T-helper 2 cell treated with Interferon-gamma antibody and Interleukin-4, amounts not matched to agents 5 μg/mL and 100 μg/mL, for 36 hours (primary cell): ENCODE measurements at places on chromosomes 2 and 18.

DNA sequence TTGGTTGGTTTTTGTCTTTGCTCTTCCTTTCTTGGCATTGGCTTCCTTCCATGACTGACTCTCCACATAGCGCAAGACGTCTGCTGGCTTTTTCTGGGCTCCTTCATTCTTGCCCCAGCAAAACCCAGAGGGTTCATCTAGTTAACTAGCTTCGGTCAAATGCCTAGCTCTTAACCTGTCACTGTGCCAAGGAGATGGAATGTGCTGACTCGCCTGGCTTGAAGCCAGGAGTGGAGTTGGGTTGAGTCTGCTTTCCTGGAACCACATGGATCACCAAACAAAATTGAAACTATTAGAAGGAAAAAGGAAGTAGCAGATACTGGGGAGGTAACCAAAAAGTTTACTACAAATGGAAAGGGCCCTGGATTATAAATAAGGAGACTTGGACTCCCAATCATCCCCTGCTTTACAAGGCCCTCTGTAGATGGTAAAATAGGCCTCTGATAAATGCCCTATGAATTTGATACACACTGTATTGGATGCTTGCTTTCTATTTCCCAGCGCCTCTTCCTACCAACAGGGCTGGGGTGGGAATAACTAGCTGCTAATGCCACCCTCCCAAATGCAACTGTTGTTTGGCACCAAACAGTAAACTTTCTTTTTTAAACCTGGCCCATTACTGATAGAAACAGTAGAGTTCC is 11.3 kb downstream of the MALT1 start:
- no peak for DNase-seq
- peaks cover 49% of the 10 kb centered on the region for H3K36me3 ChIP-seq
- no peak overlapping the region for H3K4me3 ChIP-seq
- peaks cover 32% of the 10 kb centered on the region for H3K4me1 ChIP-seq

DNA sequence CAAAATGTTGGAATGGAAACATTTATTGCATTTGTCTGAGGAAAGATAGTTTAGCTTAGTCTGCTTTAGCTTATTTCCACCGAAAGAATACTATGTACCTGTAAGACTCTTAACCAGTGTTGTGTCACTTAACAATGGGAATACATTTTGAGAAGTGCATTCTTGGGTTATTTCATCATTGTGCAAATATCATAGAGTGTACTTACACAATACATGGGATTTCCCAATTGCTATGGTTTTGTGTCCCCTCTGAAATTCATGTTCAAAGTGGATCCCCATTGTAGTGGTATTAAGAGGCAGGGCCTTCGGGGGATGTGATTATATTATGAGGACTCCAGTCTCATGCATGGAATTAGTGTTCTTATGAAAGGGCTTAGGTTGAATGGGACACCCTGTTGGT is 249.4 kb upstream of the UBE2E3 start:
- H3K27me3 ChIP-seq = no peaks in the 10 kb centered on the region
- no peaks in the 10 kb centered on the region for H3K4me1 ChIP-seq
- H3K4me3 ChIP-seq = no peak overlapping the region

DNA sequence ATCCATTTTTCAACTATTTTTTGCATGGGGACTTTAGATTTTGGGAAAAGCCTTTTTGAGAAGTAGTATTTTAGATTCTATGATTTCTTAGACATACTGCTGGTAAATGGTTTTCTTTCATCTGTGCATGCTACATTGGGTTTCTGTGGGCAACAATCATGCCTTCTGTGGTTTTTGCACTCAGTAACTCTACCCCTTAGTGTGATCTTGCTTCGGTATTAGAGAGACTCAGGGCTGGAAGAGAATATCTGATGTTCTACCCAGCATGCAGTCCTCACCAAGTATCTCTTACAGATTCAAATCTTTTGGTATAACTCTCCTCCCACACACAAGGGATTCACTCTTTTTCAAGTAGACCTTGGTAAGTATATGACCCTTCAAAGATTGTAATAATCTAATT is 183.0 kb downstream of the PMAIP1 start:
- no peak for DNase-seq
- no peaks in the 10 kb centered on the region for H3K27me3 ChIP-seq
- no peak overlapping the region for H3K4me3 ChIP-seq
- no peak overlapping the region for H3K27ac ChIP-seq
- no peaks in the 10 kb centered on the region for H3K36me3 ChIP-seq

- no peaks in the 10 kb centered on the region for H3K27me3 ChIP-seq
- H3K27ac ChIP-seq = no peak overlapping the region
- no peaks in the 10 kb centered on the region for H3K4me1 ChIP-seq
- DNase-seq = no peak
These were observed 195.7 kb downstream of the LRATD1 start for GRCh38 chr2:14828223-14828622.

GRCh38 chr2:45653122-45653913 is 1.8 kb downstream of the PRKCE start:
- no peak for DNase-seq
- H3K4me3 ChIP-seq = peak overlapping the region; percentile 77
- H3K27ac ChIP-seq = no peak overlapping the region
- peaks cover 4% of the 10 kb centered on the region for H3K36me3 ChIP-seq
- peaks cover 19% of the 10 kb centered on the region for H3K27me3 ChIP-seq
- peaks cover 26% of the 10 kb centered on the region for H3K4me1 ChIP-seq

- peaks cover 12% of the 10 kb centered on the region for H3K4me1 ChIP-seq
- H3K27ac ChIP-seq = peak overlapping the region; percentile 52
- H3K4me3 ChIP-seq = peak overlapping the region; percentile 36
- no peaks in the 10 kb centered on the region for H3K27me3 ChIP-seq
- peaks cover 2% of the 10 kb centered on the region for H3K36me3 ChIP-seq
These were observed 243.0 kb downstream of the RPRM start for GRCh38 chr2:153235516-153235915.

DNA sequence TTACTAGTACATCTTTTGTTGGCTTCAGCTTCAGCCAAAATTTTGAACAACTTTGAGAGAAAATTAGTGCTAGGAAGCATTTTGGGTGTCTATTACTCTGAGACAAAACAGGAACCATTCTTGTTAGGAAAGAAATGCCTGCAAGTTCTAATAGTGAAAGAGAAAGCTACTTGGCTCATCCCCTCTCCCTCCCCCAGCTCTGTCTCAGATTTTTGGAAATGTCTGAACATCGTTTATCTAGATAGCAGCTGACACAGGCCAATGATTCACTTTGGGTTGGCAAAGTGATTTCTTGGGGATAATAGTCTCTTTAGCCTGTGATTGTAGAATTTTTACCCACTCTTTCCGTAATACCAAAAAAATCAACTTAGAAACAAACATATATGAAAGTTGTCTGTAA is 42.3 kb upstream of the PTPRM start:
- H3K4me3 ChIP-seq = no peak overlapping the region
- H3K27ac ChIP-seq = no peak overlapping the region
- no peaks in the 10 kb centered on the region for H3K27me3 ChIP-seq
- no peak for DNase-seq

GRCh38 chr2:120656273-120656950 is 79.3 kb upstream of the GLI2 start:
- peaks cover 2% of the 10 kb centered on the region for H3K27me3 ChIP-seq
- DNase-seq = no peak
- H3K36me3 ChIP-seq = no peaks in the 10 kb centered on the region
